ENCODE measurements at places on chromosomes 3 and 15. TPM values are rescaled to one million over a fixed set of nuclear protein-coding genes. Genes with fewer than 3 reads are reported as not detected.

DNA sequence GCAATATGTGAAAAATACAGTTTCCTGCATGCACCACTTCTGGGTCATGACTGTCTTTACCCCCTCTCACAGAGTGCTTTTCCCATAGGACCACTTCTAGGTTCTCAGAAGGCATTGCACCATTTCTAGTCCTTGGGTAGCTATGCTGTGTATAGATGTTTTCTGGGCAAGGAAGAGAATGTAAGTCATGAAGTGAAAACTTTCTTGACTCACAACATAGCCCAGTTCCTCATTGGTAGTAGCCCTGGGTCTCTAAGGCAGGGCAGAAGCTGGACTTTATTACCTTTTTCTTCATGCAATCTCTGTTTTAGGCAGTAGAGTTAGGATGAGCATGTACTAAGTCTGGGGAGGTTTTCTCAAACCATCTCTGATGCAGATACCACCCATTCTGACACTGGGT lies 203.1 kb downstream of the EPHB1 start:
- H3K27me3 ChIP-seq: no peaks in the 10 kb centered on the region
- no peaks in the 10 kb centered on the region for H3K36me3 ChIP-seq
- no peaks in the 10 kb centered on the region for H3K4me1 ChIP-seq
- H3K27ac ChIP-seq: no peak overlapping the region
- no peak for DNase-seq

- peaks cover 75% of the 10 kb centered on the region for H3K4me1 ChIP-seq
- H3K4me3 ChIP-seq: no peak overlapping the region
- no peaks in the 10 kb centered on the region for H3K27me3 ChIP-seq
- no peak for DNase-seq
Observed at GRCh38 chr3:52243791-52244628, 1.5 kb upstream of the PPM1M start.

- no peak overlapping the region for H3K27ac ChIP-seq
- H3K27me3 ChIP-seq: no peaks in the 10 kb centered on the region
- H3K36me3 ChIP-seq: no peaks in the 10 kb centered on the region
- no peak overlapping the region for H3K4me3 ChIP-seq
- no peak for DNase-seq
Observed at GRCh38 chr3:106175276-106175675, 306.5 kb upstream of the CBLB start.

- no peak for DNase-seq
- H3K36me3 ChIP-seq: no peaks in the 10 kb centered on the region
- no peaks in the 10 kb centered on the region for H3K4me1 ChIP-seq
- no peak overlapping the region for H3K4me3 ChIP-seq
- peaks cover 3% of the 10 kb centered on the region for H3K27me3 ChIP-seq
- no peak overlapping the region for H3K27ac ChIP-seq
Observed at GRCh38 chr3:12187448-12188327, 29.0 kb upstream of the TIMP4 start.

GRCh38 chr3:187955587-187955952 lies 198.4 kb upstream of the LPP start:
- H3K36me3 ChIP-seq: no peaks in the 10 kb centered on the region
- peaks cover 34% of the 10 kb centered on the region for H3K4me1 ChIP-seq
- H3K4me3 ChIP-seq: no peak overlapping the region
- H3K27me3 ChIP-seq: no peaks in the 10 kb centered on the region
- DNase-seq: no peak
- no peak overlapping the region for H3K27ac ChIP-seq

DNA sequence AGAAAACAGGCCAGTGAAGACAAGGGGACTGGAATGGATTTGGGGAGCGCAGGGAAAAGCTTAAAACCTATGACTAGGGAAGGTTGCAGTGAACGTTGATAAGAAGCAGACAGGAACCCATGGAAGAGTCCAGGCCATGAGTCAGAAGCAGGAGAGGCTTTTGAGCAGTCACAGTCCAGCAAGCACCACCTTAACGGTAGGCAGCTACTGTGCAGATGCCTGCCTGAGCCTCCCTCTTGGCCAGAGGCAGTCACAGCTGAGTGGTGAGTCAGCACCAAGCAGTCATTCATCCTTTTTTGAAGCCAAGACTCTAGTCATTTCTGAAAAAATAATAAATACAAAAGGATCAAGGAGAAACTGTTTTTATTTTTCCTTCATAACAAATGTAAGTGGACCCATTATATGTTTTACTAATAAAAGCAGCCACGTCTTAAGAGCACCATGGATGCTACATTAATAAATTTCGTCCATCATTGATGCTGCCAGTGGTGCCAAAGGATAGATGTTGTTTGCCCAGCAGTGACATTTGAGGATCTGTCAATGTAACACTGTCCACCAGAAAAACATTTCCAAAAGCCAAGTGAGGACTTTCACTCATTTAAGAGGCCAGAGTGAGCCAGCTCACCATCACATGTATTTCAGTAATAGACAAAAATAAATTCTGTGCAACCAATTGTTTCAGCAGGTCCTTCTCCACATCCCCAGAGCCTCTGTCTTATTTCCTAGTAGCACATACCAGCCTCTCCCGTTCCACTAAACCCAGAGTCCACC lies 42.1 kb upstream of the ACTC1 start:
- no peak overlapping the region for H3K27ac ChIP-seq
- H3K4me3 ChIP-seq: no peak overlapping the region
- H3K27me3 ChIP-seq: no peaks in the 10 kb centered on the region
- H3K4me1 ChIP-seq: no peaks in the 10 kb centered on the region
- no peak for DNase-seq

- H3K4me1 ChIP-seq: no peaks in the 10 kb centered on the region
- no peaks in the 10 kb centered on the region for H3K27me3 ChIP-seq
- H3K4me3 ChIP-seq: no peak overlapping the region
- no peaks in the 10 kb centered on the region for H3K36me3 ChIP-seq
Observed at GRCh38 chr15:47727676-47728075, 10.4 kb downstream of the SEMA6D start.

DNA sequence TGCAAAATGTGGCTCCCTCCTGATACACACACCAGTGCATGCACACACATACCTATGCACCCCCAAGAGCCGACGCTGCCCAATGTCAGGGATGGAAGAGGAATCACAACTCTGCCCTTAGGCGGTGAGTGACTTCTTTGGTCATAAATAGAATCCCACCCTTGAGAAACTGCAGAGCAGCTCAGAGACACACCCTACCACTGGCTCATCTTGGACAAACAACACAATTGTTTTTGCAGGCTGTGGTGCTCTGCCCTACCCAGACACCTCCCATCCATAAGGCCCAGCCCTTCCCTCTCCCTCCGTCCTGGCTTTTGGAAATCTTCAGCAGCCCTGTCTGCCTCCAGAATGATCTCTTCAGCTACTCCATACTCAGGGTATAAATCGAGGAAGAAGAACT lies 73.8 kb upstream of the HRH1 start:
- no peaks in the 10 kb centered on the region for H3K4me1 ChIP-seq
- DNase-seq: no peak
- no peak overlapping the region for H3K27ac ChIP-seq
- no peaks in the 10 kb centered on the region for H3K27me3 ChIP-seq
- H3K36me3 ChIP-seq: no peaks in the 10 kb centered on the region
- no peak overlapping the region for H3K4me3 ChIP-seq

HDAC11 gene
- total RNA-seq: 3.2 TPM

PRICKLE2 gene
- total RNA-seq: not detected

GREM1 gene
- total RNA-seq: not detected

C2CD4B gene
- 0.13 TPM for total RNA-seq

LYZL4 gene
- total RNA-seq: not detected

ARNT2 gene
- total RNA-seq: 0.13 TPM

NAA80 gene
- 18.3 TPM for total RNA-seq
